ENCODE measurements at places on chromosomes 12 and 14. TPM values are rescaled to one million over a fixed set of nuclear protein-coding genes. Genes with fewer than 3 reads are reported as not detected.

GRCh38 chr14:92515546-92516343 is 2.2 kb downstream of the RIN3 start:
- H3K27ac ChIP-seq: peak overlapping the region; percentile 94
- H3K4me1 ChIP-seq: peaks cover 58% of the 10 kb centered on the region
- H3K27me3 ChIP-seq: no peaks in the 10 kb centered on the region
- peak; percentile 25 for DNase-seq
- peak overlapping the region; percentile 74 for H3K4me3 ChIP-seq
- H3K36me3 ChIP-seq: peaks cover 5% of the 10 kb centered on the region

DNA sequence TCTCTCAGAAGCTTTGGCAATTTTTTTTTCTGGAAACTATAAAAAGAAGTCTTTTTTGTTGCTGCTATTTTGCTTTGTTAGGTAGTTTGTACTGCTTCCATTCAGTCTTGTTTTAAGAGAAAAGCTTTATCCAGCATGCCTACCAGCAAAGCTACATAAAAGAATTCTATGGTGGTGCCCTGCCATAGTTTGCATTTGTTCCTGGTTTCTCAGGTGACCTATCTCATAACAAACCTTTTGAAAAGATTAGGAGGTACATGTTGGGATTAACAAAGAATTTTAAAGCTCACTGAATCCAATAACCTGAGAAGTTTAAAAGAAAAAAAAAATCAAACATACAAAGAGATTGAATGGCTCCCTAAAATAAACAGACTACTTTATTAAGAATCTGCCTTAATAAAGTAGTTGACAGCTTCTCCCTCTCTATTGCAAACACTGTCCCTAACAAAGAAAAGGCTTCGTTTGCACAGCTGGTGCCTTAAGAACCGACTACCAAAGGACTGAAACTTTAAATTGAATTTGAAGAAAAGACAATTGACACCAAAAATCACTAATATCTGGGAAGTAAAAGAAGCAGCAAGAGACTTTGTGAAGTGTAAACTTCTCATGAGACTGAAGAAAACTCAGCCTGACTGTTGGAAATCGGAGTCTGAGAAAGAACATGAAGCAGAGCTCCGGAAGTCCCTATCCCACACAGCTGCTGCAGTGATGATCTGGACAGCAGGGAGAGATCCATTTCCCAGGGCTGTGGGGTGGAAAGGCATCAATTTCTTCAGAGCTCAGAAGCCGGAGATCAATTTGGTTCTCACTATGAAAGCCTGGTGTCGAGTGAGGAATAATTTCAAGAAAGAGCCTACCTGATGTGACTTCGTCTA is 102.7 kb upstream of the PLEKHA5 start:
- peaks cover 2% of the 10 kb centered on the region for H3K27me3 ChIP-seq
- H3K4me1 ChIP-seq: no peaks in the 10 kb centered on the region
- H3K27ac ChIP-seq: no peak overlapping the region
- DNase-seq: no peak
- H3K4me3 ChIP-seq: no peak overlapping the region
- no peaks in the 10 kb centered on the region for H3K36me3 ChIP-seq

DNA sequence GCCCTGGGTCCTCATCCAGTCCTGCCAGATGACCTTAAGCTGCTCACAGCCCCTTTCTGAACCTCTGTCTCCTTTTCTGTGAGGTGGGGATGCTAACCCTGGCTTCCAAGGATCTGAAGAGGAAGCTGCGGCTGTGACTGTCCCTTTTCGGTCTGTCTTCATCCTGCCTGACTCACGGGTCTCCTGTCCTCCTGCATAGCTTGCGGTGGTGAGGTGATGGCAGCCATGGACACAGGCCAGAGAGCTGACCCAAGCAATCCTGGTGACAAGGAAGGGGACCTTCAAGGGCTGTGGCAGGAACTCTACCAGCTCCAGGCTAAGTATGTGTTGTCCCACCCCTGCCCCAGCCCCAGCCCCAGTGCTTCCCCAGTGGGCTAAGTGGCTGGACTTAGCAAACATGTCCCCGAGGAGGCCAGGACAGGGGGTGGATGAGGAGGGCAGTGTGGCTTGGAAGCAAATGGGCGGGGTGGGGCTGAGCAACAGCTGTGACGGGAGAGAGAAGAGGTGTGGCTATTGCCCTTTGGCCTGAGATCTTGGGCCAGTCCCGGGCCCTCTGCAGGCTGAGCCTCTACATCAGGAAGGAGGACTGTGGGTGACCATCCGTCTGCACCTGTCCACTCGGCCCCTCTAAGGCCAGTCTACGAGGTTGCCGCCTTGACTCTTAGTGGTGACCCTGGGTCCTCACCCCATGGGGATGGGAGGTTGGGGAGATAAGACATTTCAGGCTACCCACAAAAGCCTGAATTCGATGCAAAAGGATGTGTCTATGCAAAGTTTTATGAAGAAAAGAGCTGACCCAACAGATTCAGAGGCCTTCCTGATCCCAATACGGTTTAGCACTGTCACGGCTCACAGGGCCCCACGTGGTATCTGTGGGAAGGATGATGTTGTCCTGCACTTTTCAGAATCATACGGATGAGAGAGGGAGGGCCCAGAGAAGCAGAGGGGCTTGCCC is 1.1 kb downstream of the CCDC197 start:
- peaks cover 30% of the 10 kb centered on the region for H3K4me1 ChIP-seq
- peak overlapping the region; percentile 60 for H3K27ac ChIP-seq
- no peak for DNase-seq
- H3K36me3 ChIP-seq: no peaks in the 10 kb centered on the region

DNA sequence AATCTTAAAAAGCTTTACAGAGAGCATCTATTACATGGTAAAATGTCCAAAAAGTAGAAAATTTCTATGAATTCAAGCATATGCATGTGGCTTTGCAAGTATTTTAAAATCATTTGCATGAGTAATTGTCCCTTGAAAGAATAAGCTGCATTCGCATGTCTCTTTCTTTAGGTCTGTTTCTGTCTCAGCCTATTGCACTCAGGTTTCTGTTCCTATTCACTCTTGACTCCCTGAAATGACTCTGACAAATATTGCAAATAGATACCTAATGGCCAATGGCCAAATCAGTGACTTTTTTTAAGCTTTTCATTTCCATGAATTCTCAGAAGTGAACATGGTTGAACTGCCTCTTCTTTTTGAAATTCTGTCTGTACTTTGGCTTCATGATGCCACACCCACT is 6.4 kb upstream of the TTC8 start:
- no peaks in the 10 kb centered on the region for H3K4me1 ChIP-seq
- peaks cover 19% of the 10 kb centered on the region for H3K27me3 ChIP-seq

GRCh38 chr14:55157080-55157479 is 28.0 kb downstream of the LGALS3 start:
- H3K4me1 ChIP-seq: peaks cover 11% of the 10 kb centered on the region
- DNase-seq: no peak
- H3K36me3 ChIP-seq: peaks cover 62% of the 10 kb centered on the region
- H3K27me3 ChIP-seq: no peaks in the 10 kb centered on the region
- peak overlapping the region; percentile 8 for H3K27ac ChIP-seq
- H3K4me3 ChIP-seq: no peak overlapping the region

GRCh38 chr14:72686832-72687231 is 207.1 kb downstream of the DPF3 start:
- H3K36me3 ChIP-seq: peaks cover 29% of the 10 kb centered on the region
- H3K27me3 ChIP-seq: no peaks in the 10 kb centered on the region
- no peak for DNase-seq
- no peak overlapping the region for H3K27ac ChIP-seq

GRCh38 chr14:99249389-99249788 is 22.6 kb downstream of the BCL11B start:
- no peak for DNase-seq
- H3K4me1 ChIP-seq: peaks cover 75% of the 10 kb centered on the region
- H3K27me3 ChIP-seq: no peaks in the 10 kb centered on the region
- H3K4me3 ChIP-seq: peak overlapping the region; percentile 76
- H3K27ac ChIP-seq: peak overlapping the region; percentile 95
- H3K36me3 ChIP-seq: peaks cover 40% of the 10 kb centered on the region

DNA sequence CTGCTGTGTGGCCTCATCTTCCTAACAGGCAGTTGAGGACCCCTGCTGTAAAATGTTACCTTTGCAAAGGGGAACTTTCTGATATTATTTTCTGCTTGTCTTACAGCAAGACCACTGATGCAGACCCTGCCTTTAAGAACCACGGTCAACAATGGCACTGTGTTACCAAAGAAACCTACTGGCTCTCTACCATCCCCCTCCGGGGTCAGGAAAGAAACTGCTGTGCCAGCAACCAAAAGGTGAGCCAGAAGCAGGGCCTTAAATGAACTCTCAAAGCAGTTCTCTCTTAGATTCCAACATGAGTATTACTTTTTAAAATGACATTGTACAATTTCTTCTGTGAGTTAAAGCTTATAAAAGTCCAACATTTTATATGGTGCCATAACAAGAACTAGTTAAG is 72.2 kb downstream of the EML1 start:
- H3K27ac ChIP-seq: no peak overlapping the region
- no peaks in the 10 kb centered on the region for H3K36me3 ChIP-seq
- no peak for DNase-seq
- H3K4me1 ChIP-seq: no peaks in the 10 kb centered on the region

DNA sequence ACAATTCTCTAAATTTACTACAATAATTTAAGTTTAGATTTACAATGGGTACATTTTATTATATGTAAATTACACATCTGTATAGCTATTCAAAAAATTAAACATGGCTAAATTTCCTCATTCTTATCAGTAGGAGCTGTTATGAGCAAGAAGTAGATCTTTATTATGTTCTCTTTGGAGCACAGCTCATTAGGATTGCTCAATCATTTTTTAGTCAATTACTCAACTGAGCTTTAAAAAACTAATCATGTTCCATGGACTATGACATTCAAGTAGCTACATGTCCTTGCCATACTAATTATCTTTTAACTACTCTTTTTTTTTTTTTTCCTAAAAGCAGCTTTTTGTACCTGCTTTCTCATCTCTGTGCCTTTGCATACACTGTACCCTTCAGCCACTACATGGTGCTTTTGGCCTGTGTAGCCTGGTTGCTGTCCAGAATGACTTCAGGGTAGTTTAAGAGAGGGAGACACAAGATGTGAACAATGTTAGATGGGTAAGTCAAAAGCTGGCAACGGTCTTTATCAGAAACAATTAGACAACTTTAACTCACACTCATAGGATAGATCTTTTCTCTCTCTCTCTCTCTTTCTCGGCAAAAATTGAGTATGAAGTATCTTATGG is 69.0 kb downstream of the SSPN start:
- no peak for DNase-seq
- H3K27me3 ChIP-seq: peaks cover 10% of the 10 kb centered on the region
- no peaks in the 10 kb centered on the region for H3K36me3 ChIP-seq
- no peak overlapping the region for H3K4me3 ChIP-seq
- no peak overlapping the region for H3K27ac ChIP-seq

DNA sequence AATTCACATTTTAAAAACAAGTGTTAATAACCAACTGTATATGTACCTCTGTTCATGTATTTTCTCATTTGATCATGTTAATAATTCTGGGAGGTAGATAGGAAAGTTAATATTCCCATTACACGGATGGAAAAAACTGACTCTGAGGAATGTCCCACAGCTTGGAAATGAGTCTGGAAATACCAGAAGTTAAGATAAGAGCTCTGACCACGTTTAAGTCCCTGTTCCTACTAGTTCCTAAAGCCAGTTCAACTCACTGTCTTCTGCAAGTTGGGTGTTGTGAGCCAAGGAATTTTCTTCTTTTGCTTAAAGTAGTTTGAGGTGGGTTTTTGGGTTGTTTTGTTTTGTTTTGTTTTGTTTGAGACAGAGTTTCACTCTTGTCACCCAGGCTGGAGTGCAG is 104.5 kb downstream of the TMEM30B start:
- H3K4me3 ChIP-seq: no peak overlapping the region
- peaks cover 1% of the 10 kb centered on the region for H3K27me3 ChIP-seq
- no peak overlapping the region for H3K27ac ChIP-seq
- H3K36me3 ChIP-seq: no peaks in the 10 kb centered on the region
- no peak for DNase-seq

DNA sequence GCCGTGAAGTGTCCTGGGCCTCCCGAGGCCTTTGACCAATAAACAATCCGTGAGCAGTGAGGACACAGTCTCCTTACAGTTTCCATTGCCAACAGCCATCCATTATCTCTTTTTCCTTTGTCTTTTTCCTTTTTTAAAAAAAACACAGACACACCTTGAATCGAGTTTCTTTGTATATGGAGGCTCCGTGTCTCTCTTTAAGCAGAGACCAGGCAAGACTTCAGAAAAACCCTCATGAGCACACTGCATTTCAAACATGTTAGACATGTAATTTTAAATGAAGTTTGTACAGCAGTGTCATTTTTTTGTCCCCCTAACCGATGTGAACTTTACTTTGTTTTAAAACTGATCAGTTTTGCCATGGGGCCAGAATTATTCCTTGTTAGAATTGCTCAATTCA is 111.1 kb downstream of the SPTSSA start:
- H3K4me1 ChIP-seq: no peaks in the 10 kb centered on the region
- H3K36me3 ChIP-seq: no peaks in the 10 kb centered on the region
- H3K27ac ChIP-seq: no peak overlapping the region
- H3K4me3 ChIP-seq: no peak overlapping the region

DNA sequence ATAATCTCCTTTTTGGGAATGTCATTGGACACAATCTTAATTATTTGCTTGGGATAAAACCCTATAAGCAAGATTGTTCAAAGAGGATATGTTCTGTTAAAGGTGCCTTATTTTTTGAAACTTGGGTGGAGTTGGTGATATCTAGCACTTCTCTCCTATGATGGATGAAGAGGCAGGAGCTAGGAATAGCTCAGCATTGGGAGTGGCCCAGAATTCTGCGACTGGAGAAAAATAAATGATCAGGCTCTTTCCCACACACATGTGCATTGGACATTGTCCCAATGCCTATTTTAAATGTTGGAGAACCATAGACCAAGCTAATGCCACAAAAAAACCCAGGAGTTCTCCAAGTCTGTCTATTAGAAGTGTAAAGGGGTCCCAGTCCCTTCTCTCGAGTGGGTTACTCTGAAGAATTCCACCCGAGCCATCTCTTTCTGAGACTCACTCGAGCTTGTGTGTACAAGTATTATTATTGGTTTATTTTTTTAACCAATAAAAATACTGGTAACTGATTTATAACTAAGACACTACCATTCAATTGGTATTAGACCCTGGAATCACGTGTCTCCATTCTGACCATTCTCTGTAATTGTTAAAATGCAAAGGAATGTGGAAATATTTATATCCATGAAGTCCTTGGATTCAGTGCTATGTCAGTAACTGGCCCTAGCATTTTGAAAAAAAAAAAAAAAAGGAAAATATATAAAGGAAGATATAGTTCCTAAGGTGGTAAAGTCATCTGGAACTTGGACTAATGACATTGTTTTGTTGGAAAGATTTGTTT is 437.5 kb upstream of the TMEM132C start:
- H3K4me1 ChIP-seq: no peaks in the 10 kb centered on the region
- no peak overlapping the region for H3K4me3 ChIP-seq
- H3K27ac ChIP-seq: no peak overlapping the region
- H3K36me3 ChIP-seq: no peaks in the 10 kb centered on the region
- H3K27me3 ChIP-seq: no peaks in the 10 kb centered on the region

The AICDA gene
- not detected for total RNA-seq

The GRIP1 gene
- total RNA-seq: 1.8 TPM

The SRGAP1 gene
- total RNA-seq: 0.08 TPM

The BIN2 gene
- total RNA-seq: 164 TPM

The KIF5A gene
- 1.4 TPM for total RNA-seq

The PRB3 gene
- total RNA-seq: not detected

All from activated naive CD8-positive, alpha-beta T cell treated with anti-CD3 and anti-CD28 coated beads, Interleukin-2, amount 10 ng/mL, durations not matched to agents 7 days and 5 days (primary cell).